Activated naive CD4-positive, alpha-beta T cell treated with anti-CD3 and anti-CD28 coated beads for 36 hours (primary cell): ENCODE measurements at places on chromosomes 13 and 19. TPM values are rescaled to one million over a fixed set of nuclear protein-coding genes. Genes with fewer than 3 reads are reported as not detected.

CERS1 gene
- not detected for total RNA-seq

GRCh38 chr13:77535448-77535847, at the start of gene SCEL:
Gene SCEL, plus strand, starts transcription at chr13:77535706. Its CDS starts 20,170 bp downstream, at chr13:77555876.
- DNase-seq = no peak
- no peak within 1 kb of the TSS for H3K4me3 ChIP-seq
- no peaks in the 10 kb centered on the region for H3K4me1 ChIP-seq
- no peak within 1 kb of the TSS for H3K27ac ChIP-seq

- peak overlapping the region; percentile 87 for H3K4me3 ChIP-seq
- H3K4me1 ChIP-seq = peaks cover 41% of the 10 kb centered on the region
- H3K36me3 ChIP-seq = no peaks in the 10 kb centered on the region
Observed at GRCh38 chr19:1173159-1173844, 766 bp downstream of the SBNO2 start.

NKPD1 gene
- not detected for total RNA-seq

- no peak for DNase-seq
- no peaks in the 10 kb centered on the region for H3K36me3 ChIP-seq
- peaks cover 19% of the 10 kb centered on the region for H3K4me1 ChIP-seq
- no peak overlapping the region for H3K4me3 ChIP-seq
- no peak overlapping the region for H3K27ac ChIP-seq
Observed at GRCh38 chr19:2488942-2489731, 13.2 kb downstream of the GADD45B start.

GRCh38 chr13:73583331-73583730, 524.5 kb downstream of the KLF5 start:
- H3K36me3 ChIP-seq = peaks cover 2% of the 10 kb centered on the region
- no peak overlapping the region for H3K27ac ChIP-seq
- H3K4me3 ChIP-seq = no peak overlapping the region
- DNase-seq = no peak

- H3K27ac ChIP-seq = no peak within 1 kb of the TSS
- H3K27me3 ChIP-seq = peaks cover 48% of the 10 kb centered on the region
- H3K36me3 ChIP-seq = peaks cover 2% of the 10 kb centered on the region
Observed at GRCh38 chr13:98752467-98753290, at the start of gene SLC15A1. Gene SLC15A1, minus strand, starts transcription at chr13:98752672. Its CDS starts 74 bp downstream, at chr13:98752598.

DNA sequence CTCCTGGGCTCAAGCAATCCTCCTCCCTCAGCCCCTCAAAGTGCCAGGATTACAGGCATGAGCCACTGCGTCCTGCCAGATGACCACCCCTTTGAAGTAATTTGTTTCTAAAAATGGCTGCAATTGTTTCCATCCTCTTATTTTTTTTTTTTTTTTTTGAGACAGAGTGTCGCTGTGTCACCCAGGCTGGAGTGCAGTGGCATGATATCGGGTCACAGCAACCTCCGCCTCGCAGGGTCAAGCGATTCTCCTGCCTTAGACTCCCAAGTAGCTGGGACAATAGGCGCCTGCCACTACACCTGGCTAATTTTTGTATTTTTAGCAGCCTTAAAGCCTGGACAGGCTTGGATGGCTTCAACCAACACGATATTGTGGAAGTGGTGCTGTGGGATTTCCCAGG, 22.3 kb upstream of the DPP9 start:
- peaks cover 14% of the 10 kb centered on the region for H3K27me3 ChIP-seq
- no peak overlapping the region for H3K4me3 ChIP-seq
- H3K27ac ChIP-seq = no peak overlapping the region
- H3K36me3 ChIP-seq = no peaks in the 10 kb centered on the region
- no peak for DNase-seq

LCP1 gene
- total RNA-seq = 1,043 TPM

DNA sequence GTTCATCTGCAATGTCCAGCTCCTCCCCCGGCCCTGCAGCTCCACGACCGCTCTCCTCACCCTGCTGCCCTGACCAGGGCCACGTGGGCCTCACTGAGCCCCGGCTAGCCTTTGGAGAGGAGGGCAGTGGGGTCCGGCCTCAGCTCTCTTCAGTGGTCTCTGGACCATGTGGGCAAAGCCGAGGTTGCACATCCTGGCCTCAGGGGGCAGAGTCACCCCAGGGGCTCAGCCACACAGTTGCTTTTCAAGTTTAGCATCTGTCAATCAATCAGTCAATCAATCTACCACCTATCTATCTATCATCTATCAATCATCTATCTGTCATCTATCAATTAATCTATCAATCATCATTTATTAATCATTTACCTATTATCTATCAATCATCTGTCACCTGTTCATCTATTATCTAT, 3.0 kb upstream of the DIRAS1 start:
- no peaks in the 10 kb centered on the region for H3K36me3 ChIP-seq
- H3K27me3 ChIP-seq = peaks cover 31% of the 10 kb centered on the region
- H3K4me1 ChIP-seq = peaks cover 5% of the 10 kb centered on the region
- H3K4me3 ChIP-seq = no peak overlapping the region

GFY gene
- total RNA-seq = not detected

DNA sequence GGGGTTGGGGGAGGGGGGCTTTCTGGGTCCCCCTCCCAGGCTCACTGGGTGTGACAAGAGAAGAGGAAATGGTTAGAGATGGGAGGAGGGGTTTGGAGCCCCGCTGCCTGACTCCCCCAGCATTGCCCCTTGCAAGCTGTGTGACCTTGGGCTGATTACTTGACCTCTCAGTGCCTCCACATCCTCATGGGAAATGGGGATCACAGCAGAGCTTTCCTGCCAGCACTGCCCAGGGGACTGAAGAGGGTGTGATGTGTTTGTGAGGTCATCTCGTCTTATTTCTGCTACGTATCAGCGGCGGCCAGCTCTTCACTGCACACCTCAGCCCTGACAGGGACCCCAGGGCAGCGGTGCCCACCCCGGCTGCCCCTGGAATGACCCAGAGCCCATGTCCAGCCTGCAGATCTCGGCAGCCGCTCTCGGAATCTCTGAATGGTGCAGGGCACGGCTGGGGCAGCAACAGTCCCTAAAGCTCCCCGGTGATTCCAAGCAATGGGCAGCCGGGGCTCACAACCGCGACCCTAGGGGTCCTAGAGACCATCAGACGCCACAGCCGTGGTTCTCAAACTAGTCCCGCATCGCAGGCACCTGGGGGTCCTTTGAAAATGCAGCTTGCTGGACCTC, 8.4 kb downstream of the PNMA8B start:
- H3K36me3 ChIP-seq = no peaks in the 10 kb centered on the region
- H3K27ac ChIP-seq = no peak overlapping the region

DNA sequence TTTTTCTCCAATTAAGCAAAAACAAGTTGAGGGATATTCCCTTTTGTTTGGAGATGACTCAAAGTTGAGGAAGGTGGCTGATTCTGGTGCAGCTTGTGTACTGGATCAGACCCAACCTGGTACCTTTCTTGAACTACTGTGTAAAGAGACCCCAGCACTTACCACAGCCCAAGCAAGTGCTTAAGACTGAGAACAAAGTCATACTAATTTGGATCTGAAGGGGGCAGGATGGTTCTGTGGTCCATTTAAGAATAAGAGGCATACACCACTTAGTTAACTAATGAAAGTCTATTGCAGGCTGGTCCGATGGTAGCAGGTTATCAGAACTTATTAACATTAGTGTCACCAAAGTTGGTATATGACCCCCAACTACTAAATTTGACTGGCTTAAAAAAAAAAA, 6.3 kb downstream of the THSD1 start:
- H3K27ac ChIP-seq = no peak overlapping the region
- H3K36me3 ChIP-seq = no peaks in the 10 kb centered on the region
- H3K4me1 ChIP-seq = peaks cover 8% of the 10 kb centered on the region
- no peak for DNase-seq

DAND5 gene
- total RNA-seq = not detected

SHISA7 gene
- total RNA-seq = not detected

WDR87 gene
- not detected for total RNA-seq

GRCh38 chr13:27792393-27793218, at the start of gene GSX1:
Gene GSX1, plus strand, starts transcription at chr13:27792483. Its CDS starts 208 bp downstream, at chr13:27792691.
- peak within 1 kb of the TSS; percentile 71 for H3K4me3 ChIP-seq
- peaks cover 76% of the 10 kb centered on the region for H3K27me3 ChIP-seq
- no peak within 1 kb of the TSS for H3K27ac ChIP-seq
- peak; percentile 69 for DNase-seq
- H3K4me1 ChIP-seq = peaks cover 38% of the 10 kb centered on the region
- peaks cover 1% of the 10 kb centered on the region for H3K36me3 ChIP-seq

GRCh38 chr19:10295305-10295846, 5.6 kb downstream of the ICAM5 start:
- H3K27ac ChIP-seq = no peak overlapping the region
- peak; percentile 61 for DNase-seq
- peaks cover 1% of the 10 kb centered on the region for H3K36me3 ChIP-seq
- H3K4me3 ChIP-seq = peak overlapping the region; percentile 56
- H3K27me3 ChIP-seq = peaks cover 56% of the 10 kb centered on the region
- H3K4me1 ChIP-seq = peaks cover 42% of the 10 kb centered on the region

- peaks cover 22% of the 10 kb centered on the region for H3K36me3 ChIP-seq
- peaks cover 28% of the 10 kb centered on the region for H3K4me1 ChIP-seq
- H3K27ac ChIP-seq = no peak overlapping the region
- H3K4me3 ChIP-seq = peak overlapping the region; percentile 62
- peaks cover 29% of the 10 kb centered on the region for H3K27me3 ChIP-seq
Observed at GRCh38 chr19:1445185-1445931, 4.6 kb upstream of the APC2 start.

DNA sequence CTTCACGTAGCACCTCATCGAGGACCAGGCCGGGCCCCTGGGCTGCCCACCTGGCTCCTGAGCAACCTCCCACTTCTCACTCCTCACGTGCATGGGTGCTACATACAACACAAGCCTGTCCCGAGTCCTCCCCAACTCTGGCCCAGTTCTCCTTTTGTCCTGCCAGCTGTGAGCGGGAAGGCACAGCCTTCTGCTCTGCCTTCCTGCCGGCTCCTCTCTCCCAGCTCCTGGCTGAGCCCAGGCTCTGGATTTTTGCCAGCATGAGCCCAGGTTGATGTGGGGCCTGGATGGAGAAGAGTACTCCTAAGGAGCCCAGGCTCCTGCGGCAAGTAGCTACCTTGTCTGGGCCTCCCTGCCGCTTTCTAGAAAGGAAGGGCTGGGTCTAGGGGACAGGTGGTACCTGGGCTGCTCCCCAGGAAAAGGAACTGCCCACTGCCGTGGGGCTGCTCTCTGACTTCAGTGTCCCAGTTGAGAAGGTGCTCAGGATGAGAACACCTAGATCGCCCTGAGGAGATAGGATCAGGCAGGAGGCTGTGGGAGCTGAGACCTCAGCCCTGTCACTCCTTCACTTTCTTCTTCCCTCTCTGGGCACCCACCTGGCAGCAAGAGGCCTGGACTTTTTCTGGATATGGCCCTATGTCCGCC, 23.6 kb downstream of the LYL1 start:
- no peak for DNase-seq
- no peak overlapping the region for H3K27ac ChIP-seq
- no peaks in the 10 kb centered on the region for H3K36me3 ChIP-seq
- no peaks in the 10 kb centered on the region for H3K27me3 ChIP-seq
- no peak overlapping the region for H3K4me3 ChIP-seq

TUBA3C gene
- not detected for total RNA-seq

DNA sequence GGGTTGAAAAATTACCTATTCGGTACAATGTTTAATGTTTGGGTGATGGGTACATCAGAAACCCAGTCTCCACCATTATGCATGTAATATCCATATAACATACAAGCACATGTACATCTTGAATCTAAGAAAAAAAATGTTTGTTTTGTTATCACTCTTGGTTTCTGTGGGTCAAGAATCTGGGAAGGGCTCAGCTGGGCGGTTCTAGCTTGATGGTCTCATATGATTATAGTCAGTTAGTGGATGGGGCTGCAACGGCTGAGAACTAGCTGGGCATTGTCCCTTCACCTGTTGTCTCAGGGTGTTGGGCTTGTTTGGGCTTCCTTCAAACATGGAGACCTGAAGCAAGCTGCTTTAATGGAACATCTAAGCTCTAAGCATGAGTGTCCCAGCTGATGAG, 4.7 kb downstream of the ADGRE3 start:
- H3K4me3 ChIP-seq = no peak overlapping the region
- H3K36me3 ChIP-seq = no peaks in the 10 kb centered on the region
- H3K4me1 ChIP-seq = peaks cover 2% of the 10 kb centered on the region
- peaks cover 32% of the 10 kb centered on the region for H3K27me3 ChIP-seq
- H3K27ac ChIP-seq = no peak overlapping the region

DNA sequence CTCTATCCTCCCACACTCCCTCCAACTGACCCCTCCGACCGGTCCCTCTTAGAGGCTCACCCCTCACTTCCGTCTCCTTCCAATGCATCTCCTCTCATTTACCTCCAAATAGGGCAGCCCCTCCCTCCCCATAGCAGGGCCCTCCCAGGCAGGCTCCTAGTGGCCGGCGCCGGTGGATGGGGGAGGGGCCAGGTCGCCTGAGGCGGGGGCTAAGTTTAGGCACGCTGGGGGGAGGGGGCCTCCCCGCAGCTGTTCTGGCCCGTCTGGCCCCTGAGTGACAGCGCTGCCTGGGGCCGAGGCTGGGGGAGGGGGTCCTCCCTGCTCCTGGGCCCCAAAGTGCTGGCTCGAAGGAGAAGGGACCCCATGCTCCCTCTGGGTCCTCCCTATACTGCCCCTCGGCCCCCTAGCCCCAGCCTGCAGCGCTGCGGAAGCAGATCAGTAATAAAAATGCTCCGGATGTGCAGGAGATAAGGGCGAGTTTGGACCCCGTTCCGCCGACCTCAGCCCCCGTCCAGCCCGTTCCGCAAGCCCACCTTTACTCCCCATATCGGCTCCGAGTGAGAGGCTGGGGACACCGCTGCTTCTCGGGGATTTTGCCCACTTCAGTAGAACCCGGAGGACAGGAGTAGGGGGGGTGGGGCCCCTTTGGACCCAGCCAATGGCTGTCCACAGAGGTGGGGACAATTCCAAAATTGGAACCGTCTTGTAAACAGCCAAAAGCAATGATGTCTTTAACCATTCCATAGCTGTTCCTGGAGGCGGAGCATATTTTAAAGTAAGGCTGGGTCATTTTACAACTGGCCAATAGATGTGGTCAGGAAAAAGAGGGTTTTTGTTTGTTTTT, 4.0 kb downstream of the RTN2 start:
- no peaks in the 10 kb centered on the region for H3K36me3 ChIP-seq
- no peak overlapping the region for H3K27ac ChIP-seq
- no peak for DNase-seq
- peaks cover 21% of the 10 kb centered on the region for H3K4me1 ChIP-seq
- peak overlapping the region; percentile 38 for H3K4me3 ChIP-seq
- peaks cover 21% of the 10 kb centered on the region for H3K27me3 ChIP-seq

DNA sequence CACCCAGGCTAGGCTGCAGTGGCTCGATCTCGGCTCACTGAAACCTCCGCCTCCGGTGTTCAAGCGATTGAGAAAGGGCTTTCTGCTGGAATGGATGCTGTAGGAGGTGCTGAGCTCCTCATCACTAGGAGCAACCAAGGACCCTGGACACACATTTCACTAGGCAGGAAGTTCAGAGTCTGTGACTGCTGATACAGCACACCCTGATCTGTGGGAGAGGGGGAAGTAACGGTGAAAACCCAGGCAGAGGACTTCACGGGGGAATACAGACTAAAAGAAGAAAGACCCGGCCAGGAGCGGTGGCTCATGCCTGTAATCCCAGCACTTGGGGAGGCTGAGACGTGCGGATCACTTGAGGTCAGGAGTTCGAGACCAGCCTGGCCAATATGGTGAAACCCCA, 11.9 kb upstream of the NOTCH3 start:
- H3K36me3 ChIP-seq = no peaks in the 10 kb centered on the region
- no peaks in the 10 kb centered on the region for H3K4me1 ChIP-seq
- no peak for DNase-seq
